DMS79 treated with DMSO at 0.1 percent for 48 hours (cell line): ENCODE measurements at places on chromosomes 4 and X.

DNA sequence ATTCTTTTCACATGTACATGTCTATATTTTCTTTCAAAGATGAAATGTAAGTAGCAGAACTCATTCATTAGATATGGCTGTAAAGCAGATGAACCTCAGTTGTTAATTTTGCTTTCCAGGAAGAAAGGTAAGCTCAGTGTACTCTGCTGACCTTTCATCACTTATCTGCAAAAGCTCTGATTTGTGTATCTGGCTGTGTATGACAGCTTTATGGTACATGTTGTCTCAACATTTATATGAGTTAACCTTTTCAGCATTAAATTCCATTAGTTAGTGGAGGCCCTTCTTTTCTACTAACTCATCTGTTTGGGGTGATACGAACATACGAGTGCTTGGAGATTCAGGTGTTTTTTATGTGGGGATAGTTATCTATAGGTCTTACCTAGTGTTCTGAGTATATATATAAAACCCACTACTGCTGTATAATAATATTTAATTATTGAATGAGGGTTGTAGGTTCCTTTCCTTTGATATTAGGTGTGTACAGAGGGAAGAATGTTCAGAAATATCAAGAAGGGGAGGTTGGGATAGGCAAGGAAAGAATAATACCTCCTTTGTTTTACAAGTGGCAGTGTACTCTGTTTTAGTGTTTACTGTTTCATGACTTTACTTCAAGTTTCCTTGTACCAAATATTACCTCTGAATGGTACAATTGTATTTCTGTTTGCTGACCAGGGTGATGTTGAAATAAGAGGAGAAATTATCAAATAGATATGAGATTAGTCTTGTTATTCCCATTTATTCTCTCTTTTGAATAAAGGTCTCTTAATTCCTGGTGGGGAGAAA is 395.5 kb downstream of the ARHGAP24 start:
- no peak for DNase-seq

GRCh38 chrX:84186603-84187532 is 1.1 kb downstream of the RPS6KA6 start:
- DNase-seq: peak; percentile 5

- no peak for DNase-seq
Measured at GRCh38 chr4:53422367-53422766, 44.9 kb downstream of the FIP1L1 start.

- DNase-seq: no peak
Measured at GRCh38 chr4:182141061-182141460, 102.1 kb upstream of the TENM3 start.

DNA sequence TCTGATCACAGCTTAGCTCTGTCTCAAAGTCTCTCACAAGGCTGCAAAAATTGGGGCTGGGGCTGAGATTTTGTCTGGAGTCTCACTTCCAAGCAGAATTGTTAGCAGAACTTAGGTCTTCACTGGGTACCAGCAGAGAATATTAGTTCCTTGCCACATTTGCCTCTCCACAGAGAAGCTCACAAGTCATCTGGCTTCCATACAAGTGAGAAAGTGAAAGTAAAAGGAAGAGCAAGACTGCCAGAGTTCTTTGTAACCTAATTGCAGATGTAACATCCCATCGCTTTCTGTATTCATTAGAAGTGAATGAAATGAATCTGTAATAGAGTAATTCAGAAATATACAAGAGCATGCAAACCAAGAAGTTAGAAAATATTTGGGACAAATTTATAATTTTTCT is 624.1 kb upstream of the GNPDA2 start:
- DNase-seq: no peak

GRCh38 chr4:142473218-142473959 is 372.7 kb downstream of the INPP4B start:
- DNase-seq: no peak

GRCh38 chr4:62531264-62531663 is 1331.1 kb downstream of the ADGRL3 start:
- no peak for DNase-seq

- no peak for DNase-seq
Measured at GRCh38 chr4:106195435-106195950, 120.5 kb downstream of the TBCK start.

DNA sequence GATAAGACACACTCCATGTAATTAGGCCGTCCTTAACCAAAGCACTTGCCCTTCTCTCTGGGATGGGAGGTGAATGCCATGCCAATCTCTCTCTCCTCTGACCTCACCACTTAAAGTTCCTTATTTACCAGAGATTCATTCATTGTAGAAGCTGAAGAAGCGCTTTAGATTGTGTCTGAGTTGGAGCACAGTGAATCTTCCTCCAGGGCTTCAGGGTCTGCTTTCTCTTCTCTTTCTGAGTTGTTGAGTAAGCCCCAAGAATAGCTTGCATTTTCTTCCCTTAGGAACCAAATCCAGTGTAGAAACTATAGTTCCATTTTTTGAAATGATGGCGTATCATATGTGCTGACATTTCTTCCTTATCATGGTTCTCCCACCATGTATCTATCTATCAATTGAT is 104.5 kb upstream of the MAML3 start:
- DNase-seq: no peak

DNA sequence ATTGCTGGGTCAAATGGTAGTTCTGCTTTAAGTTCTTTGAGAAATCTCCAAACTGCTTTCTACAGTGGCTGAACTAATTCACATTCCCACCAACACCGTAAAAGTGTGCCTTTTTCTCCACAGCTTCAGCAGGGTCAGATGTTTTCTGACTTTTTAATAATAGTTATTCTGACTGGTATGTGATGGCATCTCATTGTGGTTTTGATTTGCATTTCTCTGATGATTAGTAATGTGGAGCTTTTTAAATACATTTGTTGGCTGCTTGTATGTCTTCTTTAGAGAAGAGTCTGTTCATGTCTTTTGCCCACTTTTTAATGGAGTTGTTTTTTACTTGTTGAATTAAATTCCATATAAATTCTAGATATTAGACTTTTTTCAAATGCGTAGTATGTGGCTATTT is 257.5 kb upstream of the ANKRD50 start:
- DNase-seq: no peak

DNA sequence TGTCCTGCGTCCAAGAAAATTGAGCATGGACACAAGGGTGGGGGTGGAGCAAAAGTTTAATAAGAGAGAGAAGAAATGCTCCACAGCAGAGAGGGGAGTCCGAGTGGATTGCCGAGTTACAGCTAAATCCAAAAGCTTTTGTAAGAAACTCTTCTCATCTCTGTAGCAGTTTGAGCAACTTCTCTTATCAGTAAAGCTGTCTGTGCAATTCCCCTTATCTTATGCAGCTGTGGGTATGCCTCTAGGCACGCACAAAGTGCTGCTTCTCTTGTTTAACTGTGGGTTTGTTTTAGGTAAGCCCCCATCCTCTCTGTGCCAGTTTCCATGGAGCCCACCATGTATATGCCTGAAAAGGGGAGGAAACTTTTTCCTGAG is 44.8 kb downstream of the HMGB2 start:
- no peak for DNase-seq

- DNase-seq: no peak
Measured at GRCh38 chrX:7638078-7638710, 204.8 kb upstream of the VCX start.

DNA sequence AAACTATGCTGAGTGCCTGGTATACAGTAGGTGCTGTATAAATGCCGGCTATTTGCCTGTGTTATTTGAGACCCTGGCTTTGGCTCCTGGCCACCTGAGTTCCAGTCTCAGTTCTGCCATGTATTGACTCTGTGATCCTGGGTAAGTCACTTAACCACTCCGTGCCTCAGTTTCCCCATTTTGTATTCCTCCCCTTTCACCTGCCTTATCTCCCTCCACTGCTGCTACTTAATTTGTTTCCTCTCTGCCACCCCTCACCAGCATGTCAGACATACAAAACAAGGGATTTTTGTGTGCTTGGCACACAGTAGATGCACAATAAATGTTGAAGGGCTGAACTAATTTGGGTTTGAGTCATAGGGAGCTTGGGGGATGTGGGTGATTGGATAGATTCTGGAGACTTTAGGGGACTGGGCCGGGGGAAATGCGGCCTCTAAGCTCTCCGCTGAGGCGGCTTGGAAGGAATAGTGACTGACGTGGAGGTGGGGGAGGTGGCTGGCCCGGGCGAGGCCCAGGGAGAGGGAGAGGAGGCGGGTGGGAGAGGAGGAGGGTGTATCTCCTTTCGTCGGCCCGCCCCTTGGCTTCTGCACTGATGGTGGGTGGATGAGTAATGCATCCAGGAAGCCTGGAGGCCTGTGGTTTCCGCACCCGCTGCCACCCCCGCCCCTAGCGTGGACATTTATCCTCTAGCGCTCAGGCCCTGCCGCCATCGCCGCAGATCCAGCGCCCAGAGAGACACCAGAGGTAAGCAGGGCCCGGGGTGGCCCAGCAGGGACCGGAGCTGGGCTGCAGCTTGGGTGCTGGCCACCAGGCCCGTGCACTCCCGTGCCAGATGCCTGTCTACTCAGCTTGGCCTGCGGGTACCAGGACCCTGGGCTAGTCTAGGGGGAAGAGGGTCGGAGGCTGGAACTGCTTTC is at the start of gene TIMP1:
TSS of gene TIMP1 (plus strand) at position 706 of the 917 bp plus-strand sequence. CDS start 980 bp downstream, outside the sequence.
- no peak for DNase-seq

GRCh38 chr4:166838975-166839614 is 395.2 kb downstream of the SPOCK3 start:
- DNase-seq: no peak

DNA sequence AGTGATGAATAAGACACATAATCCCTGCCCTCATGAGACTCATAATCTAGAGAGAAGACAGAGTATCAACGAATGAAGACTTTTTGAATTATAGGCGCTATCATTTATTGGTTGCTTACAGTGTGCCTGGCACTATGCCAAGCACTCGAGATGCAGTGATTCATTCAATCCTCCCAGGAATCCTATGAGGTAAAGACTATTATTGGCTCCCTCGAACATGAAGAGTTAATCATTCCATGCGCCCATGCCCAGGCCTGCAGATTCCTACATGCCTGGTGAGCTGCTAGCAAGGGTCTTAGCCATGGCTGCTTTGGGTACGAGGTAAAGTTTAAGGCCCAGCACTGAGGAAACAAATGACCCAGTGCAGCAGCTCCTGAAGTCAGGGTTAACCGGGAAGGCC is 47.0 kb downstream of the TEX13B start:
- DNase-seq: no peak

DNA sequence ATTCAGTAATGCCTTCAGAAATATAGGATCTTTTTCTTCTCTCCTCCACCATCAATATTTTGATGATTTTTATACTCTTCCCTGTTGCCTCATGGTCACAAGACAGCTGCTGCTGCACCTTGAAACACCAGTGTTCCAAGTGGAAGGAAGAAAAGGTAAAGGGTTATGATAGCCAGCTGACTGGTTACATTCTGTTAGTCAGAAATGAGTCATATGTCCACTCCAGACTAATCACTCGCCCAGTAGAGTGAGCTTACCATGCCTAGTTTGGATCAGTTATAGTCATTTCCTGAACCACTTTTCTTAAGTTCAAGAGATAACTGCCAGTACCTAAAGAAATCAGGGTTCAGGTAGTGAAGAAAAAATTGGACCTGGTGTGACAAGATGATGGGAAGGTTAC is 532.3 kb upstream of the SMIM31 start:
- no peak for DNase-seq

DNA sequence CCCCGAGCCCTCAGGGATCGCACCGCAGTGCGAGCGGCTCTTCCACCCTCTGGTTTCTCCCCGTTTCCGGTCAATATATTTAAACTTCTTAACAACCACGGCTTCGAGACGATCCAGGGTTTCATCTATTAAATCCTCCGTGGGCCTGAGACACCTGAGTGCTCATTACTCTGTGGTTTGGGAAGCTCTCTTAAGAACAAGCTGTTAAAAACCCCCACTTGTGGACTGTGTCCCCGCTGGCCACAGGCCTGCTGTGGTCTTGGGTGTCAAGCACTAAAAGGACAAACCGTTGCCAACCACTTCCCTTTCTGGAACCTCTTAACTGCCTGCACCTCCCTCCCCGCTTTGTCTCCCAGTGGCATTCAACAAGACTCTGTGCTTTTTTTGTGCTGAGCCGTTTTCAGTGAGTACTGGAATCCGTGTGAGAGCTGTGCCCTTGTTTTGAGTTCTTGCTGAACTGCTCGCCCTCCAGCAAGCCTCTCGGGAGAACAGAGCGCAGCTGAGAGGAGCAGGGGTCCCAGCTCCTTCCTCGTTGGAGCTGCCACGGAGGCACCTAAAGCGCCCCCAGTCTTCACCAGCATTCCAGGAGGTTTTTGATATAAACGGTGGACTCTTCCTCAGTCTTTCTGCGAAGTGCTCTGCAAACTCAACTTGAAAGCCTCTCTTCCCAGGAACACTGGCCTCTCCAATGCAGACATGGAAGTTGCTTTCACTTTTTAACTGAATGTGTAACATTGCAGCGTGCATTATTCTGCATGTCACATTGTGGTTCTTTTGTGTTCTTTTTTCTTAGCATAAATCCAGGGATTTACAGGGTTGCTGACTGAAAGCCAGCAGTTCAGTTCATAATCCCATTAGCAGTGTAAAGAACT is 691 bp upstream of the IGFBP7 start:
- peak; percentile 39 for DNase-seq

DNA sequence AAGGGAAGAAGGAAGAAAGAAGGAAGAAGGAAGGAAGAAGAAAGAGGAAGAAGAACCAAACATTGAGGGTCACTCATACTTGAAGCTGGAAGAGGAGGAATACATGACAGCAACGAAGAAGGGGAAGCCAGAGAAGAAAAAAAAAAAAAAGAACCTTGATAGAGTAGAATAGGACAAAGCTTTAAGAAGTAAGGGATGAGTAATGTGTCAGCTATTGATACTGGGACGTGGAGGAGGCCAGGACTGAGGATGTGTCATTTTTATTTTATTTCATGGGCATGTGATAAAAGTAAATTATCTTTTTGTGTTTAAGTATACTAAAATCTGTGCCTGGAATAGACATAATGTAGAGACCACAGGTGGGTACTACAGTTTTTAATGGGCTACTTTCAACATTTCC is 6.4 kb downstream of the EDA2R start:
- DNase-seq: no peak

- no peak for DNase-seq
Measured at GRCh38 chr4:71866212-71866885, 82.5 kb upstream of the GC start.

GRCh38 chrX:17470136-17470535 is 95.1 kb downstream of the NHS start:
- no peak for DNase-seq

GRCh38 chr4:93764639-93765246 is 63.8 kb upstream of the ATOH1 start:
- DNase-seq: peak; percentile 33

- DNase-seq: no peak
Measured at GRCh38 chrX:111164728-111165127, 68.7 kb downstream of the PAK3 start.

- no peak for DNase-seq
Measured at GRCh38 chrX:13857804-13858203, 40.9 kb upstream of the GPM6B start.

DNA sequence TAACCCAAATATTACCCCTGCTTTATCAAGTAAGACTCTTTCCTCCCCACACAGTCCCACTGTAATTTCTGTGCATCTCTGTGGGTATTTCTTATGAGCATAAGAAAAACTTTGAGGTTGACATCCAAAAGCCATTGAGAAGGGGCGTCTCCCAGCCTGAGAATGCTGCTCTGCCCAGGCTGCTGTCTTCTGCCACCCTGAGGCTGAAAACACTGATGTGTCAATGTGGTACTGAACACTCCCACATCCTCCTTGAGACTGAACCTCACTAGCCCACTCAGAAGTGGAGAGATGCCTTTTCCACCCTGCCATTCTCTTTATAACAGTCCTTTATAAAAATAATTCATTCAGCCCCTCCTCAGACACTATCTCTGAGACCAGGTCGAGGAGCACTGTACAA is 120.8 kb downstream of the SMIM20 start:
- DNase-seq: no peak

- no peak for DNase-seq
Measured at GRCh38 chrX:140672840-140673731, 36.5 kb upstream of the LINC00632 start.

GRCh38 chr4:113998079-113998478 is 18.6 kb upstream of the ARSJ start:
- no peak for DNase-seq
